ENCODE measurements at places on chromosomes 2 and 18. TPM values are rescaled to one million over a fixed set of nuclear protein-coding genes. Genes with fewer than 3 reads are reported as not detected.
A peak's percentile ranks its signal among the peaks of the same experiment; 100 is the strongest.

DNA sequence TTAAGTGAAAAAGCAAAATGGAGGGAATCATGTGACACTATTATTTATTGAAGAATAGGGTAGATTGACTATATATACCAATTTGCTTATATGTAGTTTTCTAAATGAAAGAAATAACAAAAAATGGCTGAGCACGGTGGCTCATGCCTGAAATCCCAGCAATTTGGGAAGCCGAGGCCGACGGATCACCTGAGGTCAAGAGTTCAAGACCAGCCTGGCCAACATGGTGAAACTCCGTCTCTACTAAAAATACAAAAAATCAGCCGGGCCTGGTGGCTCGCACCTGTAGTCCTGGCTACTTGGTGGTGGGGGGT, 59.3 kb upstream of the MYCN start:
- no peaks in the 10 kb centered on the region for H3K4me1 ChIP-seq
- H3K27ac ChIP-seq: no peak overlapping the region
- H3K27me3 ChIP-seq: no peaks in the 10 kb centered on the region
- H3K4me3 ChIP-seq: no peak overlapping the region

GRCh38 chr2:69798909-69799526, 30.4 kb upstream of the GMCL1 start:
- peak overlapping the region; percentile 89 for H3K27ac ChIP-seq
- peak; percentile 93 for DNase-seq
- H3K4me1 ChIP-seq: peaks cover 20% of the 10 kb centered on the region
- no peaks in the 10 kb centered on the region for H3K36me3 ChIP-seq
- H3K27me3 ChIP-seq: no peaks in the 10 kb centered on the region

DNA sequence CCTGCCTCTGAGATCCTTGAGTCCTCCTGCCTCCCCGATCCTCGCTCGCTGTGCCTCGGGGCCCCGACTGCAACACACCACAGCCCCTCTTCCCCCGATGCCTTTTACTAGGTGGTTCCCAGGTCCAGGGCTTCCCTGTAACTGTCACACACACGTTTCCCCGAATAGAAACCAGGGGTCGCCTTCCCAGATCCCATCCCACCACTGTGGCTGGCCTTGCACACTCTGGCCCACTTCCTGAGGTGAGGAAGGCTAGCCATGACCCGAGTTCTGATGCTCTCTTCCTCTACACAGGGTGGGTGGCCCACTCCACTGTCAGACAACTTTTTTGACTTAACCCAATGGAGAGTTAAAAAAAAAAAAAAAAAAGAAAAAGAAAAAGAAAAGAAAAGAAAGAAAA, 139.6 kb upstream of the ASB18 start:
- no peak for DNase-seq
- H3K36me3 ChIP-seq: no peaks in the 10 kb centered on the region
- no peak overlapping the region for H3K4me3 ChIP-seq
- H3K27ac ChIP-seq: no peak overlapping the region

- H3K36me3 ChIP-seq: no peaks in the 10 kb centered on the region
- DNase-seq: no peak
- no peaks in the 10 kb centered on the region for H3K4me1 ChIP-seq
These were observed 173.6 kb upstream of the SPOPL start for GRCh38 chr2:138327967-138328366.

DNA sequence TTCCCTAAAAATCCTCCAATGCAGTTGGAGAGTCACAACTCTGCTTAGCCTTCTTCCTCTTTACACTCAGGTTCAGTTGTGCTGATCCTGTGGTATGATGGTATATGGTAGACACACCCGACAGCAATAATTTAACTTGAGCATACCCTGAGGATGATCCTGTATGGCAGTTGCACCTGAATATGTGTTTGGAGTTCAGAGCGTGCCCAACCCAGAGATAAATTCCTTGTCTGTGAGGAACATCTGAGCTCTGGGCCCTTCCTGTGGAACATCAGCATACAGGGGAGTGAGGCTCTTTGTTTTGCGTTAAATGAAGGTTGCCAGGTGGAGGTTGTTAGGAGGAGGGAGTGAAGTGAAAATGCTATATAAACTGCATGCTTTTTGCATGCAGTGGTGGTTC, 187.7 kb downstream of the MYO3B start:
- no peak overlapping the region for H3K27ac ChIP-seq
- H3K36me3 ChIP-seq: no peaks in the 10 kb centered on the region
- no peaks in the 10 kb centered on the region for H3K4me1 ChIP-seq
- DNase-seq: no peak

DNA sequence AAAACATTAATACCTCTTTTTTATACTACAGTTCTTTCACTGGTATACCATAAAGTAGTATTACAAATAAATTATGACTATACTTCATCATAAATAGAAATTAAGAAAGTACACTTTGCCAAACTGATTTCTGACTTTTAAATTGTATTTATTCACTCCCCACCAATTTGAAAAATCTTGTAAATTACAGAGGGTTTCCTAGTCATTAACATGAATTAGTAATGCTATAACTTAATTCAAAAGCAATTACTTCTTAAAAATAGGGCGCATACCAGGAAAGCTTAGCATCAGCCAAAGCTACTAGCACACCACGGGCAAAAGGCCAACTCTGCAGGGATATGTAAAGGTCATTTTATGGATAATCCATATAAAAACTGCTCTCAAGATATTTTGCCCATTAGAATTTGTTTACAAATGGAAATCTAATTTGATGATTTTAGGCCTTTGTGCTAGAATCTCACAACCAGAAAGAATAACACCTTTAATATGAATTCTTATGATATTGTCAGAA, 142.3 kb downstream of the PIGN start:
- H3K27me3 ChIP-seq: no peaks in the 10 kb centered on the region
- no peaks in the 10 kb centered on the region for H3K4me1 ChIP-seq
- no peak overlapping the region for H3K27ac ChIP-seq
- H3K4me3 ChIP-seq: no peak overlapping the region

- no peaks in the 10 kb centered on the region for H3K27me3 ChIP-seq
- H3K4me3 ChIP-seq: no peak overlapping the region
- no peaks in the 10 kb centered on the region for H3K36me3 ChIP-seq
These were observed 157.9 kb downstream of the LNPK start for GRCh38 chr2:175844169-175844568.

DNA sequence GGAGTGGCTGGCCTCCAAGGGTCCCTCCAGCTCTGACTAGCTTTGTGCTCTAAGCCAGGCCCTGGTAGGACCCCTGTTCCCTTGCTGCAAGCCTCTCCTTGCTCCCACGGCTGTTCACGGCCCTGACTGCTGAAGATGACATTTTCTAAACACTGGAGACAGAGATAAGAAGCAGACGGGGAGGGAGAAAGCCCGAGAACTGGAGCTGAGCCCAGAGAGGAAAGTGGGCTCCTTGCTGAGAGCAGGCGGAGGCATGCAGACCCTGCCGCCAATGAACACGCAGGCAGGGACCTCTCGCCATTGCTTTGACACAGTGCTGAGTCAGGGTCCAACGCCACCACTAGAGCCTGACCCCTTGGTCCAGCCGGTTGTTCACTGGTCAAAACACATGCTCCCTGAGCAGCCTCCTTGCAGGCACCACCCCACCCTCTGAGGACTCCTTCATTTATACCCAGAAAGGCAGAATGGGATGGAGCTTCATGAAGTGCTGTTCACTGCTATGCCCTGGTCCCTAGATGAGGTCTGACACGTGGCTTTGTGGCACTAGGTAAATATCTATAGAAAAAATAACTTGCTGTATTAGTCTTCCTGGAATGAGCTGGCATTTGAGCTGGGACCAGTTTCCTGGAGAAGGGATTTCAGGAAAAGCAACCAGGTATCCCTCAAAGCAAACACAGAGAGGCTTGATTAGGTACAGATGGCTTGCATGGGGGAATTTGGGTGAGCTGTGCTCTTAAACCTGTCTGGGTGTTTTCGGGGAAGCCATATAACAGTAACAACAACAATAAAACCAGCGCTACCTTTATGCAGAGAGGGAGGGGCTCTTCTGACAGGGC, 65.7 kb downstream of the MCFD2 start:
- H3K27ac ChIP-seq: peak overlapping the region; percentile 94
- H3K27me3 ChIP-seq: no peaks in the 10 kb centered on the region
- H3K36me3 ChIP-seq: no peaks in the 10 kb centered on the region

GRCh38 chr2:73823416-73823815, 5.3 kb upstream of the STAMBP start:
- DNase-seq: no peak
- no peaks in the 10 kb centered on the region for H3K4me1 ChIP-seq
- H3K4me3 ChIP-seq: no peak overlapping the region
- H3K27me3 ChIP-seq: peaks cover 14% of the 10 kb centered on the region
- H3K27ac ChIP-seq: no peak overlapping the region

DNA sequence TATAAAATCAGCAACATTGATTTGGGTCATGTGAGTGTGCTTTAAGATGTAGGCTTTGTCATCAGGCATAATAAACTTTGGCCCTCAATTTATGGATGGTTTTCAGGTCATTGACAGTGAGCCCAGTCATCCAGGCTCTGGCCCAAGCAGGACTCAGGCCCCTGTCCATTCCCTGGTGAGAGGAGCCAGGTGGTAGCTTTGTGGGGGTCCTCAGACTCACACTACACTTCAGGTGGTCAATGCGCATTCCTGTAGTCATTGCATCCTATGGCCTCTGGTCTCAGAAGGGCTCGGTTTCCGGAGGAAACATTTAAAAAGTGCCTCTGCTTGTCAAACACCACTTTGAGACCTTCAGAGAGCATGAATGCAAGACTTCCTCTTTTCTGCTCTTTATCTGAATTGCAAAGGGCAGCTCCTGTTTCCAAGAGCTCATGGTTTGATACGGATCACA, 20.2 kb downstream of the LGALSL start:
- no peaks in the 10 kb centered on the region for H3K4me1 ChIP-seq
- H3K4me3 ChIP-seq: no peak overlapping the region
- no peaks in the 10 kb centered on the region for H3K36me3 ChIP-seq
- H3K27ac ChIP-seq: no peak overlapping the region
- H3K27me3 ChIP-seq: peaks cover 28% of the 10 kb centered on the region

GRCh38 chr2:112869258-112869842, 32.8 kb upstream of the IL1B start:
- H3K4me3 ChIP-seq: no peak overlapping the region
- no peaks in the 10 kb centered on the region for H3K27me3 ChIP-seq
- H3K4me1 ChIP-seq: peaks cover 8% of the 10 kb centered on the region

- H3K27me3 ChIP-seq: peaks cover 38% of the 10 kb centered on the region
- H3K4me1 ChIP-seq: peaks cover 7% of the 10 kb centered on the region
- peak; percentile 32 for DNase-seq
- no peaks in the 10 kb centered on the region for H3K36me3 ChIP-seq
- peak overlapping the region; percentile 51 for H3K4me3 ChIP-seq
These were observed 25.4 kb upstream of the OTOF start for GRCh38 chr2:26503231-26503880.

DNA sequence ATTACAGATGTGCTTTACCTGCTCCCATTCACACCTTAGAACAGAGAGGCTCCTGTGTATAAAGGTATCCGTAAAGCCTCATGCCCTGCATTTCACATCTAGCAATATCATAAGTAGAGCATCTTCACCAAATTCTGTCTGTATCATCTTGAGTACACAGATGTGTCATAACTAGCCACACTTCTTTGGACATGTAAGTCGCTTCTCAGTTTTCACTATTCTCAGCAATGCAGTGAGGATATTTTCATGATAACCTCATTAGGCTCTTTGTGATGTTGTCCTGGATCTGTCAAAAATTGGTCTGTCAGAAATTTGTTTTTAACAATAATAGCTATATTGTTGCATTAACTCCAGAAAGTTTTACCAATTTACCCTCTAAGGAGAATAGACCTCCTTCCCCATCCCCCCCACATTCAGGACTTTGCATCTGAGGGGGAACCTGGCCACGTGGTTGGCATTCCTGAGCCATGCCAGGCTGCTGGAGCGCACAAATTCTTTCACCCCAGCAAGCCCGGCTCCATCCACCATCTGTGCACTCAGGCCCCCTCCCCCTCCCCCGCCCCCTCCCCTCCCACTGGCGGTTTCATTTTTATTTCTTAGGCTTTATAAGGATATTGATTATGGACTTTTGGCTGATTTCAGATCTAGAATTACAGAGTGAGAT, 34.1 kb downstream of the AGAP1 start:
- H3K4me3 ChIP-seq: no peak overlapping the region
- H3K27ac ChIP-seq: no peak overlapping the region
- no peak for DNase-seq
- H3K36me3 ChIP-seq: no peaks in the 10 kb centered on the region

Gene NAT8
- not detected for total RNA-seq

Gene NT5C1B
- not detected for total RNA-seq

Gene NDUFS1
- total RNA-seq: 100 TPM

Gene IL36B
- total RNA-seq: not detected

Gene NBAS
- 57.6 TPM for total RNA-seq

Gene EFR3B
- 13.3 TPM for total RNA-seq

Gene FOXD4L1
- not detected for total RNA-seq

Gene RNF103
- 21.4 TPM for total RNA-seq

Data from astrocyte (in vitro differentiated cells and primary cell).